Activated naive CD4-positive, alpha-beta T cell treated with Interleukin-2 at 50 U/mL for 16 hours (primary cell): ENCODE measurements at places on chromosomes 2 and 18.

- no peak for DNase-seq
Observed at GRCh38 chr18:40852406-40852805, 1102.6 kb upstream of the PIK3C3 start.

DNA sequence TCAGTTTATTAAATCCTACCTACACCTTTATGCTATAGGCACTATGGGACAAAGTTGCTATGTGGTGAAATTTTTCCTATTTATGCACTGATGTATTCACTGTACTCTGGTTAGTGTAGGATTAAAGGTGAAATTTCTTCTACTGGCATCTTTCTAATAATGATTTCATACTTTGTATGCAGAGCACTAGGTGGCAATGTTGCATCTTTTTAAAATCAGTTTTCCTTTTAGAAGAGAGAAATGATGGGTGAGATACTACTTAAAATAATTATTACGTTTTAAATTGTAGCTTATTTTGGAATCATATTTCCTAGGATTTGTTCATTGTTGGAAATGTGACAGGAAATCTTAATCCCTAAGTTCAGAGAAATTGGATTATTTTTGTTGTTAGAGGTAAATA, 150.9 kb downstream of the CD8B2 start:
- DNase-seq, result no peak

- no peak for DNase-seq
Observed at GRCh38 chr2:205077159-205077558, 531.9 kb downstream of the PARD3B start.

GRCh38 chr2:136110526-136110925, 7.4 kb downstream of the CXCR4 start:
- no peak for DNase-seq

DNA sequence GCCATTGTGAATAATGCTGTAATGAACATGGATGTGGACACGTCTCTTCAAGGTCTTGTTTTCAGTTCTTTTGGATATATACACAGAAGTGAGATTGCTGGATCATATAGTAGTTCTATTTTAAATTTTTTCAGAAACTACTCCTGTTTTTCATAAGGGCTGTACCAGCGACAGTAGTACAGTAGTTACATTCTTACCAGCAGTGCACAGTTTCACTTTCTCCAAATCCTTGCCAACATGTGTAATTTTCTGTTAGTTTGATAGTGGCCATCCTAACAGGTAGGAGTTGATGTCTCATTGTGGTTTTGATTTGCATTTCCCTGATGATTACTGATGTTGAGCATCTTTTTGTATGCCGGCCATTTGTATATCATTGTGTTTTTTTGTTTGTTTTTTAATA, 81.7 kb downstream of the EPC2 start:
- DNase-seq, result no peak

DNA sequence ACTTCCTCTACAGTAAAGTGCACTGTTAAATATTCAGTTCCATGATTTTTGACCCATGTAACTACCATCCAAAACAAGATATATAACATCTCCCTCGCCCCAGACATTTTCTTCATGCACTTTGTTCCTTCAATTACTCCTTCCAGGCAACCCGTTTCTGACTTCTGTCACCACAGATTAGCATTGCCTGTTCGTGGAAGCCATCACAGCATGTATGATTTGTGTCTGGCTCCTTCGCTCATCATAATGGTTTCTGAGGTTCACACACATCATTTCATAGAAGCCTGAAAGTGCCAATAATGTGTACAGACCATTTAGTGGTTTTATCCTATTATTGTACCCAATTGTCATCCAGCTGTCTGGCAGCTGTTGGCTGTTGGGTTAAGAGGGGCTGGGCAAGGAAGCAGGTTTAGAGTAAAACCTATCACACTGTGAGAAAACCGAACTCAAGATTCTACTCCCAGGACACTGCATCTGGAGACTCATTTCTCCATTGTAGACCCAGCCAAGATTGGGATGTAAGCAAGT, 16.1 kb downstream of the ARHGAP28 start:
- no peak for DNase-seq

- DNase-seq, result no peak
Observed at GRCh38 chr2:221444106-221444505, 128.0 kb downstream of the EPHA4 start.

GRCh38 chr2:5479265-5479928, 212.8 kb upstream of the SOX11 start:
- DNase-seq, result no peak

GRCh38 chr2:163733956-163734355, 1.9 kb downstream of the FIGN start:
- no peak for DNase-seq

- DNase-seq, result no peak
Observed at GRCh38 chr2:3952866-3953516, 249.6 kb downstream of the DCDC2C start.

GRCh38 chr2:173963323-173963816, 1.8 kb downstream of the SP3 start:
- peak; percentile 71 for DNase-seq

- no peak for DNase-seq
Observed at GRCh38 chr2:95158441-95158840, 1.2 kb downstream of the ZNF514 start.

GRCh38 chr2:129191530-129191929, 787.9 kb upstream of the RAB6C start:
- DNase-seq, result no peak

DNA sequence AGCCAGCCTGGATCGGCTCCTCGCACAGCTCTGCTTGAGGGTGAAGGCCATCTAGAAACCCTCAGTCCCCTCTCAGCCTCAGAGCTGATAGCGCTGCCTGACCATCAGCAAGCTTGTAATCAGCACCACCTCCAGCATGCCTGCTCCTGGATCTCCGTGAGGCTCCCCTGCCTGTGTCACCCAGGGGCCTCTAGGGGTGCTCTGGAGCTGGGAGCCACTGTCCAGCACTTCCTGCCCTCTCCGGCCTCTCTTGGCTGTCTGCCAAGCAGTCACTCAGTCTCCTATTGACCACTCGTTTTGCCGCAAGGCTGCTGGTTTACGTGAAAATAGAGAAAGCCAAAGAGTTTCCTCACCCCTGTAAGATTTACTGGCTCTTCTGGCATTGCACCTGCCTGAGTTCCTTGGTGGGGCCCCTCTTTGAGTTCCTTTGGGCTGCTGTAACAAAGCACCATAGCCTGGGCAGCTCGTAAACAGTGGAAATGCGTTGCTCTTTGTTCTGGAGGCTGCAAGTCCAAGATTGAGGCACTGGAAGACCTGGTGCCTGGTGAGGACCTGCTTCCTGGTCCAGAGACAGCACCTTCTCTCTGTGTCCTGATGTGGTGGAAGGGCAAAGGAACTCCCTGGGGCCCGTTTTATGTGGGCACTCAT, 17.9 kb downstream of the CAPN10 start:
- DNase-seq, result no peak

DNA sequence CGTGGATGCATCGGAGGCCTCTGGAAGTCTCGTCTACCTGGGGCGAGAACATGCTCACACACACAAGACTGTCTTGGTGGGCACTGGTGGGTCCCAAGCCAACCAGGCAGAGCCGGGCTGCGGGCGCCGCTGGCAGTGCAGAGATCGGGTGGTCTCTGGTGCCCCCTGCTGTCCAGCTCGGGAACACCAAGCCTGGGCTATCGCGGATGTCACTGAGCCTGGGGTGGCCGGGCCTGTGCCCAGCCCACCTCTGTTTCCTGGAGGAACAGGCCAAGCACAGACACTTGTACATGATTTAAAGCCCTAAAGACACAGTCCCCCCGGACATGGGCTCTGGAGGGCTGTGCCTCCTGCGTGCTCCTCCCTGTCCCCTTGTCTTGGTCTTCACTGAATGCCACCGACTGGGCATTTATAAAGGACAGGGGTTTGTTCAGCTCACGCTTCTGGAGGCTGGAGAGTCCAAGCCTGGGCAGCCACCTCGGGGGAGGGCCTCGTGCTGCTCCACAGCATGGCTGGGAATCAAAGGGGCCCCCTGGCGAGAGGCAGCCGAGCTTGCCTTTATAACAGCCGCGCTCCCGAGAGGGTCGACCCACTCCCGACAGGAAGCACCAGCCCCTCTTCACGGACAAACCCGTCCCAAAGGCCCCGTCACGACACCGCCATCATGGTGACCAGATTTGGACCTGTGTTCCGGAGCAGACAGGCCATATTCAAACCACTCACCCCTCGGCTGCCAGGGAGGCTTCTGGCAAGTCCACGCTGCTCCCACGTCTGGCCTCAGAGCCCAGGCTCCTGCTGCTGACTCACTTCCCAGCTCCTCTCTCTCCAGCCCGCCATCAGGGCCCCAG, 3.6 kb upstream of the OTOS start:
- peak; percentile 85 for DNase-seq

- DNase-seq, result no peak
Observed at GRCh38 chr18:985212-985661, 80.6 kb downstream of the ADCYAP1 start.

- no peak for DNase-seq
Observed at GRCh38 chr2:239506101-239506857, 105.5 kb upstream of the HDAC4 start.

- no peak for DNase-seq
Observed at GRCh38 chr2:106126705-106127281, 67.3 kb downstream of the UXS1 start.

DNA sequence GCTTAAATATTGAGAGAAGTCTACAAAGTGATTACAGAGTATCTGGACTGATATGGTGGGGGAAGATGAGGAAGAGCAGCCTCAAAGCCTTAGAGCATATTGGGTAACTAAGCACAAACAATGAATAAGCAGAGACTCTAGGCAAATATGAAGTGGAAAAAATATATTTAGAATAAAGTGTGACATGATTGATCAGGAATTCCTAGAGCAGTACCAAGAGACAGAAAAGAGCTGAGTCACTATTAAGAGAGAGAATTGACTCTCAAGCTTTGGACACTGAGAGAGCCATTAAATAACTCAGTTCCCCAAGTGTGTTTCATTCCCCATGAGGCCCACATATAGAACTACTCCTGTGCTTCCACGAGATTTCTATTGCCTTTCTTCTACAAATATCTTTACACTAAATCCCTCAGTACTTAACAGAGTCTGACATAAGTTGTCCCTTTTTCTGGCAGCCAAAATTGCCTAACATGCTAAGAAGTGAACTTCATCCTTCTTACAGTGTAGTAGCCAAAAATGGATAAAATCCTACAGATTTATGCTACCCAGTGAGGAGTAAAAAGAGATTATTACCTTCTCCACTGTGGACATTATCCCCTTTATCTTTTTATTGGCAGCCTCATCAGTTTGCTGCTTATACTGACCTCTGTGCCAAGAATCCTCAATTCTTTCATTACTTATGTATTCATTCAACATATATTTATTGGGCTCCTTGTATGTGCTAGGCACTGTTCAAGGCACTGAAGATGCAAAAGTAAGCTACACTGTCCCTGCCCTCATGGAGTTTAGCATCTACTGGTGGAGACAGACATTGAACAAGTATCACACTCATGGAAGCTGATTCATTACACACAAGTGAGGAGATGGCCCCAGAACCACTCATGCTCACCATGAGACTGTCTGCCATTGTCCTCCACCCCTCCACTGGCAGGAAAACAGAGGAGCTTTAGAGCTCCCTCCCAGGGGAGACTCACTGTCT, 45.4 kb downstream of the SLC40A1 start:
- DNase-seq, result no peak

DNA sequence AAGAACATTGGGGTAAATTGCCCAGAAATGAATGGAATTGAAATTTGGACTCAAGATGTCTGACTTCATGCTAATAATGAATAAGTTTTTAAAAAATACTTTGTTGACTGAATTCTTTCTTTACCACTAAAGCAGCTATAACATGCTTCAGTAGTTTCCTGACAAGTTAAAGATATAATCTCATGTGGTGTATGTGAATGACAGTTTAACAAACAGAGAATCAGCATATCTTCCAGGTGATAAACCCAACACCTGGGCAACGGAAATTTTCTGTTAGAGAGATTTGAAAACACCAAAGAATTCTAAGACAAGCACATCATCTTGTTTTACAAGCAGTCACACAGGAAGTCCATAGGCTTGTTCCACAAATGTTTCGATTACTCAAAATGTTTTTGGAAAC, 372.6 kb upstream of the VRK2 start:
- no peak for DNase-seq

GRCh38 chr2:7097353-7097895, 180.2 kb downstream of the RNF144A start:
- peak; percentile 76 for DNase-seq

DNA sequence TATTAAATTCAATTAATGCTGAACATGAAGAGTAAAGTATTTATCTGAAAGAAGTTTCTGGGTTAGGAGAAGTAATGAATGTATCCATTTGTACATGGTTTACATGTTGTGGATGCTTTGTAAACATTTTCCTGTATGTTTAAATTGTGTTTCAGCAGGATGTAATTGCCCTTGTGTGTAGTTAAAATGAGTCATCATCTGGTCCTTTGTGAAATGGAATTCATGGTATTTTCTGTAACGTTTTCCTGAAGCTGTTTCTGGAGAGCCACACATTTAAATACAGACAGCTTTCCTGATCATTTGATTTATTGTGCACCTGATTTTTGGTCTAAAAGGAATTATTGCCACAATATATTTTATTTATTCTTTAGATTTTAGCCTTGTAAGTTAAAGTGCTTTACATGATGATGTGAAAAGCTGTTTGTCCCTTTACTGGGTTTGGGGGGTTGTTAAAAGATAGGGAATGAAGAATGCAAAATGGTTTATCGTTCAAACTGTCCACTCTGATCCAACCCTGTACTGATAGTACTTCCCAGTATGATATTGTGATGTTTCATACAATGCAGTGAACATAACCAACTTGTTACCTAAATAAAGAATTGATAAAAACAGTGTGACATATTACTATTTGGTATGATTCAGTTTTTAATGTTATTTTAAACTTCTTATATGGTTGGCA, 41.7 kb upstream of the SLC3A1 start:
- DNase-seq, result no peak

GRCh38 chr18:71998547-71999097, 545.5 kb downstream of the CBLN2 start:
- no peak for DNase-seq

DNA sequence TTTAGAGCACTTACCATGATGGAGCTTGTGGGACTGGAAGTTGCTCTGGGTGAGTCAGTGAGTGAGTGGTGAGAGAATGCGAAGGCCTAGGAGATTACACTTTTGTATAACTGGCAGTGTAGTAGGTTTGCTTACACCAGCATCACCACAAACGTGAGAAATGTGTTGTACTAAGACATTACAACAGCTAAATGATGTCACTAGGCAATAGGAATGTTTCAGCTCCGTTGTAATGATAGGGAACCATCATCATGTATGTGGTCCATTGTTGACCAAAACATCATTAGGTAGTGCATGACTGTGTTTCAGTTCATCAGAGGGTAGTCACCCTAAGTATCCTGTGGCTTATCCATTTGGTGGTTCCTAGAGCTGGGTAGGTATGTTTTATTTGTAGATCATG, 11.9 kb downstream of the ZNF407 start:
- no peak for DNase-seq

- DNase-seq, result no peak
Observed at GRCh38 chr2:147468349-147468748, 376.5 kb upstream of the ACVR2A start.

DNA sequence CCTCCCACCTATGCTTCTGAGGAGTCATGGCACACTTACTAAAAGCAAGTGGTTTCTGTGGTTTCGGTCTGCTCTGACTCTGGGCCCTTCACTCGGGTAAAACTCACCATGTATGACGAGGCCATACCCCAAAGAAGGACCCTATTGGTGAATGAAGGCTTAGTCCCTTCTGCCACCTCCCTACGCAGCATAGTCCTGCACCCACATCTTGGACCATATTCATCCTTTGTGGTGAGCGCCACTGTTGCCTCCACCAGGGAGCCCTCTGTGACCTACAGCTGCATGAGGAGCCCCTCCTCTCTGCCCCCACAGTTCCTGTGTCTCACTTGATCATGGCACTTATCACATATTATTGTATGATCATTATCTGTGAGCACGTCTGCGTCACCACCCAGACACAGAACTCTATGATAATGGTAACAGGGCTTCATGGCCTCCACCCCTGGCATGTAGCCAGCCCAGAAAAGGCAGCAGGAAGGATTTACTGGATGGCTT, 113.3 kb downstream of the TFCP2L1 start:
- DNase-seq, result no peak
